Mammary epithelial cell (primary cell): ENCODE measurements at places on chromosomes 3 and 15.

- DNase-seq: peak; percentile 86
Observed at GRCh38 chr3:120093911-120094775, at the start of gene GSK3B. TSS of gene GSK3B (minus strand) at chr3:120094447. CDS start at chr3:120093434, 1,013 bp downstream.

GRCh38 chr15:86121568-86122225 lies 42.0 kb downstream of the AGBL1 start:
- DNase-seq: no peak

DNA sequence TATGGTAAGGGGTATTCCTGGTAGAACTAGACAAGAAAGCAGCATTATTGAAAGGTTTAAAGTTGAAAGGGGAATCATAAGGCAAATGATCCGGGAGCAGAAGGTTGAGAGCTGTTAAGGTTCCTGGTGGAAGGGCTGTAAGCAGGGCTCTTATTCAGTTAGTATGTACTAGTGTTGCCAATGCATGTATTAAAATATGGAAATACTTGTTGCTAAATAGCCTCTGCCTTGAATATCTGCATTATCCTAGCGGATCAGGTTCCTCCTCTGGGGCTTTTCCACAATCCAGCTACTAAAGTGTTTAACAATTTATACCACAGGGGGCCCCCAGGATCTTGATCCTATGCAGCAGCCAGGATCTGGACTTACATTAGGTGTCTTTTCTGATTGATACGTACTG lies 7.3 kb upstream of the COPB2 start:
- no peak for DNase-seq

DNA sequence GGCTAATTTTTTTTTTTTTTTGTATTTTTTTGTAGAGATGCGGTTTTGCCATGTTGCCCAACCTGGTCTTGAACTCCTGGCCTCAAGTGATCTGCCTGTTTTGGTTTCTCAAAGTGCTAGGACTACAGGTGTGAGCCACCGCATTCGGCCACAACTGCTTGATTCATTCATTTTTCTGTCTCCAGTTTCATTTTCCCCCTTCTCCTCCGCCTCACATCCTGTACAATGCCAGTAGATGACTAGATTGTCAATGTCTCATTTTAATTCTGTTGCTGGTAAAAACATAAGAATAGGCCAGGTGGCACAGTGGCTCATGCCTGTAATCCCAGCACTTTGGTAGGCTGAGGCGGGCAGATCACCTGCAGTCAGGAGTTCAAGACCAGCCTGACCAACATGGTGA lies 12.0 kb upstream of the ZNF592 start:
- DNase-seq: no peak

DNA sequence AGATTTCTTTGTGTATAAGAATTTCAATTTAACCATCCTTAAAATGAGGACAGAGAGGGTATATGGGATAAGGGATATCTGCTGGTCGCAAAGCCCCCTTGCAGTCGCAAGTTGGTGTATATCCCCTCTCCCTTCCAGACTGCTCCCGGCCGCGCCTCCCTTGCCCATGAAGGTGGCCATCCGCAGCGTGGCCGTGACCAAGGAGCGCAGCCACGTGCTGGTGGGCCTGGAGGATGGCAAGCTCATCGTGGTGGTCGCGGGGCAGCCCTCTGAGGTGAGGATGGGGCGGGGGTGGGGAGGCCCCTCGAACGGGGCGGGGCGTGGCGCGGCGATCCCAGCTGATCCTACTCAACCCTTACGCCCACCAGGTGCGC lies 29.4 kb downstream of the NBEAL2 start:
- no peak for DNase-seq

DNA sequence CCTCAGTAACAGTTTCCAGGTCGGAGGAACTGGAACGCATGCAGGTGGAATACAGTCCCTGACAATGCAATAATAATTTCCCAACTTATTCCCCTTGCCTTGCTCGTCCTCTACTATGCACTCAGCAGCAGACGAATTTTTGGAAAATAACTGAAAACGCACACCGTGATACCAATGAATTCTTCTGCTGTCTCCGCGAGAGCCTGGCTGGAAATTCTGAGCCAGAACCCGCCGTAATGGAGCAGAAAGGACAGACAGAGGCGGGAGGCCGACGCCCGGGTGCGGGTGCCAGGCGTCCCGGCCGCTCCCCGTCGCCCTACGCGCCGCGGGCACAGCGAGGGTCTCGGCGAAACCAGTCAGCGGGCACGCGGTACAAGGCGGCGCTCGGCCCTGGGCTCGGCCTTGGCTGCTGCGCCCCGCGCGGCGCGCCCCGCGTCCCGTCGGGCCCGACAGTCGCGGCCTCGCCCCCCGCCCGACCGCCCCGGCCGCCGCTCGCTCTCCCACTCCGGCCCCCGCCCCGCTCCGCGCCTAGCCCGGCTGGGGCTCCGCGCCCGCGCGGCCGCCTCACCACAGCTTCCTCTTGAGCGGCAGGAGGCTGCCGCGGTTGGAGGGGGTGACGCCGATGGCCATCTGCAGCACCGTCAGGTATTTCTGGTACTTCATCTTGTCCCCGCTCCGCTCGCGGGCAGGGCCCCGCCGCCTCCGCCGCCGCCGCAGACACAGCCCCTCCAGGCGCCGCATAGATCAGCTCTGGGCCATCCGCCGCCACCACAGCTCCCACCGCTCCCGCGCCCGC lies 114.5 kb upstream of the GOLGA8J start:
- DNase-seq: peak; percentile 6

GRCh38 chr15:70566047-70566835 lies 197.1 kb downstream of the UACA start:
- no peak for DNase-seq

DNA sequence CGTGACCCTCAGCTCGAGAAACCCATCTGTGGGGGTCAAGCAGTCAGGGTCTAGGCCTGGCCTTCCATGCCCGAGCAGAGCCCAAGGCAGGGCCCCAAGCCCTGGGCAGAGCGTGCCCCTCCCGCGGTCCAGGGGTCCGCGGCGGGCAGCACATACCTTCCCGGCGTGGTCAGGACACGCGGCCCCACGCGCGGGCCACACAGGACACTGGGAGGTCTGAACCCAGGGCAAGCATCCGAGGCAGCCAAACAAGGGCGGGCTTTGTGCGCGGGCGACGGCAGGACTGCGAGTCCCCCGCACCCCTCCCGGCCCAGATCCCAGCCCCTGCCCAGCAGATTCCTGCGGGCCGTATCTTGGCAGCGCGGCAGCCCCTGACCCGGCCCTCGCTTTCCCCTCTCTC lies 61.6 kb upstream of the ACAN start:
- no peak for DNase-seq

- DNase-seq: peak; percentile 39
Observed at GRCh38 chr3:43296565-43296964, 10.2 kb downstream of the SNRK start.
